ENCODE measurements at places on chromosomes 4 and X.
A peak's percentile ranks its signal among the peaks of the same experiment; 100 is the strongest.

DNA sequence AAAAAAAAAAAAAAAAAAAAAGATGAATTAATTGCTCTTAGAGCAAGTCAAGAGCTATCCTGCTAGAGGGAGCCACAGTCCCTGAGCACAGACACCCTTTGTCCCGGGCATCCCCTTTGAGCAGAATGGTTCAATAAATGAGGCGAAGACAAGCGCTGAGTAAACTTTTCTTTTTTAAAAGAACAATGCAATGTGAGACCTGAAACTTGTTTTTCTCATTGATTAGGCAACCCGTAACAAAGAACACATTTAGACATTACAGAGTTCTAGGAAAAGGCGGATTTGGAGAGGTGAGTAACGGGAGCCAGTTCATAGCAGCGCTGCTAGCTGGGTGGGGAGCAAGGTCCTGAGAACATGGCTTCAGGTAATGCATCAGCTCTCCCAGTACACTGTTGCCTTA lies 46.1 kb downstream of the GRK4 start:
- DNase-seq = peak; percentile 29

GRCh38 chr4:108244606-108245005 lies 75.9 kb upstream of the LEF1 start:
- no peak for DNase-seq

DNA sequence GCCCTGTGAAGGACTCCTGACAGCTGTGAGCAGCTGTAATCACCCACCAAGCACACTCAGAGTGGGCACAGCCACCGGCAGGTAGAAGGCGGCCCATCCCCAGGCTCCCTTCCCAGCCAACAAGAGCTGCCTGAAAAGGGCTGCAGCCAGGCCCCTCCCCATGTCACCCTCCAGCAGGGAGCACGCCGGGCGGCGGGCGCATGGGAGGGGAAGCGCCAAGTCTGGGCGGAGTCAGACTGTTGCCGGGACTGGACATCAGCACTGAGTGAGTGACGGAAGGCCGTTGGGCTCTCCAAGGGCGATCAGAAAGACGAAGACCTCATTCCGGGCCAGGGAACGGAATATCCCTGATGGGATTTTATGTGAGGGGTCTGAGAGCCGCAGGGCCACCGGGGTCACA lies 82.1 kb downstream of the PPP2R2C start:
- DNase-seq = no peak

DNA sequence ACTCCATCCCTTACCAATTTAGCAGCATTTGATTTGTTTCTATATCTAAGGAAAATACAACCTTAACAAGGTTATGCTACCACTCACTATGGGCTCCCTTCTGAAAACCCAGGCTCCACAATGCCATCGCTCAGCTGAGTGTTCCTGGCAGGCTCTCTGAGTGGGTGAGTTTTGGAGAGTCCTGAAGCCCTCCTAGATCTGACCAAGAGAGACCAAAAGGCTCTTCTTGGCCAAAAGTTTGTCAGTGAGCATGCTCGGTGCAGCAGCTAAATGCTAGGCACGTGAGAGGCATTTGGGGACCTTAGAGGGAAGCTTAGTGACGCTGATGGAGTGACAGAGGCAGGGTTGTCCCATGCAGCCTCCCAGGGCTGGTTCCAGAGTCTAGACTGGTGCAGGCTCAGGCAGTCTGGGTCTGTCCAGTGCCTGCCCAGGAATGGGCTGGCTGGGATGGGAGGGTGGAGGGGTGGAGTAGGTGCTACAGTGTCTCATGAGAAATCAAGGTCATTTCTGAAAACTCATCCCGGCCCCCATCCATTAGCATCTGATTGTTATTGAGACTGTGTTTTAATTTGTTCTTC lies 346.8 kb downstream of the NR3C2 start:
- DNase-seq = no peak

DNA sequence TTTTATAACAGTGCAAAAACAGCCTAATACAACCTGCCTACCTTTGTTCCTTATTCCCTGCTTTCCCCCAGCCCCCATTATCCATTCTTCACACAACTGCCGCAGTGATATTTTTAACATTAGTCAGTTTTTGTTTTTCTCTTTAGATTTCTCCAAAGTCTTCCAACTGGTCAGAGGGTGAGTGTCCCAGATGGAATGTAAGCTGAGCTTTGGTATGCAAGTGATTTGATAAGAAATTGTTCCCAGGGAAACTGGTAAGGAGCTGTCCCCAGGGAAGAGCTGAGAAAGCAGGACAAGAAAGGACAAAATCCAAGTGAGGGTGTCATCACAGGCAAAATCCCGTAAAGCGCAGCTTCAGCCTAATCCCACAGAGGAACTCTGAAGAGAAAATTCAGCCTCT lies 475.5 kb upstream of the ADGRL3 start:
- DNase-seq = no peak

- DNase-seq = no peak
Observed at GRCh38 chrX:129759576-129760061, 20.1 kb upstream of the SASH3 start.

DNA sequence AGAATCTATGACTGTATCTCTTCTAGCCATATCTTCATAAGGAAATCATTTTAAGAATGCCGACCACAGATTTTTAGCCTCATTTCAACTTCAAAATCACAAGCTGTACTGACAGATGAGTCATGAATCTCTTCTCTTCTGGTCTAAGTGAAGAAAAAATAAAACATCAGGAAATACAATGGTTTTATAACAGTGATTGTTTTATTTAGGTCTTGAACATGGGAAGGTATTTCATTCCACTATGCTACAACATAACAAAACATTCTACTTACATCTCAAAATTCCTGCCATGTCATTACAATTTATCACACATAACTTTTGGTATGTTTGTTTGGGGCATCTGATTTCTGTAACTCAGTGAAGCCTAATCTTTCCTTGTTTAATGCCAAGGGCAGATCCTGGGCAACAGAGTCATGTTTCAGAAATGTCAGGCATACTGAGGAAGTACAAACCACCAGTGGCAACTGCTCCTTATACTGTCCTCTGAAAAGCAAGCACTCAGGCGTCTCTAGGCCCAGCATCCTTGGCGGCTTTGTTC lies 325.0 kb downstream of the PDHA2 start:
- DNase-seq = no peak
